Glutamatergic neuron (in vitro differentiated cells): ENCODE measurements at places on chromosomes 13 and 19. TPM values are rescaled to one million over a fixed set of nuclear protein-coding genes. Genes with fewer than 3 reads are reported as not detected.
A peak's percentile ranks its signal among the peaks of the same experiment; 100 is the strongest.

DNA sequence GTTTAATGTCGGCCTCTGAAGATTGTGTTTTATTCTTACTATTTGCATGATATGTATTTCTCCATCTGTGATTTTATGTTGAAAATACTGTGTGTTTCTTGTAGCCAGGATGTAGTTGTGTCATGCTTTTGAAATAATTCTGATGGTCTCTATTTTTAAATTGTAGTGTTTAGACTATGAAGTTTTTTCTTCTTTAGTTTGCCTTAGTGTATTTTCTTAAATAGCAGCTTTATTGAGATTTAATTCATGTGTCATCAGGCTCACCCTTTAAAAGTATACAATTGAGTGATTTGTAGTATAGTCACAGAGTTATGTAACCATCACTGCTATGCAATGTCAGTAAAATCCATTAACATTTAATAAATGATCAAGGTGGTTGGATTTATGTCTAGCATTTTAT lies 74.5 kb downstream of the PCCA start:
- no peaks in the 10 kb centered on the region for H3K36me3 ChIP-seq
- H3K4me1 ChIP-seq = peaks cover 8% of the 10 kb centered on the region
- H3K4me3 ChIP-seq = no peak overlapping the region
- peaks cover 5% of the 10 kb centered on the region for H3K27me3 ChIP-seq

- no peaks in the 10 kb centered on the region for H3K4me1 ChIP-seq
- no peak overlapping the region for H3K27ac ChIP-seq
- no peaks in the 10 kb centered on the region for H3K36me3 ChIP-seq
- no peak for DNase-seq
- H3K27me3 ChIP-seq = peaks cover under 1% of the 10 kb centered on the region
Observed at GRCh38 chr19:18093439-18094161, 4.0 kb upstream of the MAST3 start.

DNA sequence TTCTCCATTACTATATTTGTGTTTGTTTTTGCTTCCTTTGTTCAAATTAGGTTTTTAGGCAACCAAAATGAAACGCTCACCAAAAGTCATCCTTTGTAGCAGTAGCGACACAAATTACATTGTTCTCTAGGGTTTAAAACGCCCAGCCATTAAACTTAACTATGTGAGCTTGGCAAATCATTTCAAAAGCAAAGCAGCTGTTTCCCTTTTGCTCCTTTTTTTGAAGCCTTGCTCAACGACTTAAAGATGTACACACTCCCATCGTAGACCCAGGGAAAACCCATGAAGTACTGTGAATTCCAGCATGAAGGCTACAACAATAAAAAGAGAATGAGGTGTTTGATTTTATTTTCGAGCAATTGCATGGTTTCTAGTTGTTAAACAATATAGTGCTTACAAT lies 106.7 kb downstream of the RAP2A start:
- DNase-seq = no peak
- no peak overlapping the region for H3K27ac ChIP-seq
- no peaks in the 10 kb centered on the region for H3K4me1 ChIP-seq
- H3K27me3 ChIP-seq = no peaks in the 10 kb centered on the region

- no peak overlapping the region for H3K27ac ChIP-seq
- H3K4me1 ChIP-seq = no peaks in the 10 kb centered on the region
- H3K4me3 ChIP-seq = no peak overlapping the region
- no peaks in the 10 kb centered on the region for H3K27me3 ChIP-seq
- no peak for DNase-seq
Observed at GRCh38 chr13:46717856-46718255, 79.1 kb downstream of the ESD start.

DNA sequence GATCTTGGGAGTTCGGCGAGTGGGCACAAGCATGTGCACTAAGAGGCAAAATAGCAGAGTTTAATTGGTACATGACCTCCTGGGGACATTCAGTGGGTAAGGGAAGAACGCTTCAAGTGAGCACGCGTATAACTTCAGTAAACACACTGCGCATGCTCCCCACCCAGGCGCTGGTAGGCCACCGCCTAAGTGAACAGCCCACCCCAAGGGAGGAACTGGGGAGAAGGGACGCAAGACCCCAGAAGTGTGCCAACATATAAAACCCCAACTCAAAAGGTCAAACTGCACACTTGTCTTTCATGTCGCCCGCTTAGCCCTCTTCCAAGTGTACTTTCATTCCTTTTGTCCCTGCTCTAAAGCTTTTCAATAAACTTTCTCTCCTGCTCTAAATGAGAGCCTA lies 10.5 kb upstream of the NTN5 start:
- no peak for DNase-seq
- H3K4me3 ChIP-seq = no peak overlapping the region
- H3K4me1 ChIP-seq = no peaks in the 10 kb centered on the region
- H3K27me3 ChIP-seq = peaks cover 3% of the 10 kb centered on the region
- no peak overlapping the region for H3K27ac ChIP-seq

DNA sequence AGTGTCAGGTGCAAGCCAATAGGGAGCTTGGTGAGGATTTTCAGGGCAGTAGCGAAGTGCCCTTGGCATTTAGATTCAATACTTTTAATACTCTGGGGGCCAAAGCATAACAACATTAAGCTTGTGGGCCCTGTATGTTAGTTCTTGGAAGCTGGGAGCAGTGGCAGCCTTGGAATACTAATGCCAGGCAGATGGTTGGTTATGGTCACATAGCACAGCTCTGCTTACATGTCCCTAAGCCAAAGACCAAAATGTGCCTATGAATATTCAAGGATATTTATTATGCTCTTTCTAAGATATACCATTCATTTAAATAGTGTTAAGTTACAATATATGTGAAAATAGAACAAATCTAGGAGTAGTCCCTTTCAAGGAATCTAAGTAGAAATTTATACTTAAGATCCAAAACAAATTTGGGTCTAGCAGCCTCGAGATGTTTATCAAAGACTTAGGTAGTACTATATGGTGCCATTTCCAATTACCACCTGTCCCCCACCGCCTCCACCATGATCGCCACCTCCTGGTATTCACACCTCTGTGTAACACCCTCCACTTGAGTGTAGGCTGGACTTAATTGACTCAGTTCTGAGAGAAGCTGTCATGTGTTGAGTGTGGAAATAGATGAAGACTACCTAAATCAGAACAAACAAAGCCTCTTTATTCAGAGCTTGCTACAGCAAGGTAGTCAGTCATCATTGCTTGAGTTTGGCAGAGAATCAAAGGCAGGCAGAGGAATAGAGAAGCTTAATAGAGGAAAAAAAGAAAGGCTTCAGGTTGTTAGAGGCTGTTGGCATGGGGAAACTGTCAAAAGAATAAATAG lies 261.0 kb downstream of the GPC5 start:
- no peaks in the 10 kb centered on the region for H3K4me1 ChIP-seq
- no peak for DNase-seq
- no peaks in the 10 kb centered on the region for H3K27me3 ChIP-seq
- H3K36me3 ChIP-seq = no peaks in the 10 kb centered on the region

DNA sequence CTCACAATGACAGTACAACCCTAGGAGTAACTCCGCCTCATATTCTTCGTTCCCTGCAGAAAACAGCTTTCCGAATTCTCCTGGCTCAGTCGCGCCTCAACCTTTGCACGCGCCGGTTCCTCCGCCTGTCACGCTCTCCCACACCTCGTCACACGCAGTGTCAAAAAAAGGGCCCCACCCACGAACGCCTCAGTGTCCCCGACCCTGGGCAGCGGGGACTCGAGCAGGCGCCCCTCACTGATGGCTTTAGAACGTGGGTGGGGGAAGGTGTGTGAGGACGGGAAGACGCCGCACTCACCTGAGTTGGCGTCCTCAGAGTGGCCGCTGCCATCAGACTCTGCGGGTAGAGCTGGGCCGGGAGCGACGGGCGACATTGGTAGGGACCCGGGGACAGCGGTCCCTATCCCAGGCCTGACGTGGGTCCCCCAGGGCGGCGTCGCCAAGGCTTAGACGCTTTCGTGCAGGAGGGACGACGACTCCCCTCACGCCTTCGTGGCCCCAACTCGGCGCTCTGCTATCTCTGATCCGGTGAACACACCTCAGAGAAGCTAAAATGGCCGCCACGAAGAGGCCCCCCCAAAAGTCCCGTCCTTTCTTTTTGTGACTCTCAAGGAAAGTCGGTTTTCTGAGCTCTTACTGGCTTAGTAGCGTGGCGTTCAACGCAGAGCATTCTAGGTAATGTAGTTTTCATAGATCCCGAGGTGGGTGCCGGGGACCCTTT lies at the start of gene ZNF154:
ZNF154 (minus strand) TSS at position 564 of the 721 bp plus-strand sequence; CDS start at position 331, 233 bp downstream.
- H3K4me3 ChIP-seq = peak within 1 kb of the TSS; percentile 100
- H3K4me1 ChIP-seq = peaks cover 24% of the 10 kb centered on the region
- H3K36me3 ChIP-seq = peaks cover 26% of the 10 kb centered on the region
- H3K27ac ChIP-seq = peak within 1 kb of the TSS; percentile 95

DNA sequence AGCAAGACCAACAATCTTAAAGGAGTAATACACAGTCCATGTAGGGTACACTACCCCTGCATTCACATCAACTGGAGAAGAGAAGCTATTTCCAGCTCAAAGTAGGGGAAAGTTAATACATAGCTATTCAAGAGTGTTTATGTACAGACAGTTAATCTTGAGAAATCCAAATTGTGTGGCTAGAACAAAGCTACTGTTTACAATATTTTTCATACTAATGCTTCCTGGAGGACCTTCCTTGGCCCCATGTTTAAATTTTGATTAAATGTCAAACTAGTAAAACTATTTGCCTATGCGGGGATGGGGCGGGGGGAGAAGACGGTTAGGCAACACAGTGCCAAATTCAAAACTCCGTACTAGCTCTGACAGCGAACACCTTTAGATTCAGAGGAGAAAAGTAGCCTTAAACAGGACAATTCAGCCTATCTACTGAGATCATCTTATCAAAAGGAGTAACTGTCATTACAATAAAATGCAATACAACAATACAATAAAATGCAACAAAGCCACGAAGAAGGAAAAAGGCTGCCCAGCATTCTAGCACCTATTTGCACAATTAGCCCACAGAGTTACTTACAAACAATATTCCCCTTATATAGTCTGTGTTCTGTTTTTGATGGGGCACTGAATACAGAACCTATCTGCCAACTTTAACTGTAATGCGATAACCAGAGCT lies 29.1 kb downstream of the BRD4 start:
- peak overlapping the region; percentile 50 for H3K27ac ChIP-seq
- H3K36me3 ChIP-seq = peaks cover 10% of the 10 kb centered on the region
- H3K27me3 ChIP-seq = peaks cover 4% of the 10 kb centered on the region
- peaks cover 30% of the 10 kb centered on the region for H3K4me1 ChIP-seq
- DNase-seq = no peak

- DNase-seq = no peak
- H3K27me3 ChIP-seq = peaks cover 4% of the 10 kb centered on the region
- H3K4me3 ChIP-seq = no peak overlapping the region
- peaks cover 2% of the 10 kb centered on the region for H3K4me1 ChIP-seq
- H3K27ac ChIP-seq = no peak overlapping the region
Observed at GRCh38 chr13:20149762-20150161, 11.1 kb downstream of the GJA3 start.

DNA sequence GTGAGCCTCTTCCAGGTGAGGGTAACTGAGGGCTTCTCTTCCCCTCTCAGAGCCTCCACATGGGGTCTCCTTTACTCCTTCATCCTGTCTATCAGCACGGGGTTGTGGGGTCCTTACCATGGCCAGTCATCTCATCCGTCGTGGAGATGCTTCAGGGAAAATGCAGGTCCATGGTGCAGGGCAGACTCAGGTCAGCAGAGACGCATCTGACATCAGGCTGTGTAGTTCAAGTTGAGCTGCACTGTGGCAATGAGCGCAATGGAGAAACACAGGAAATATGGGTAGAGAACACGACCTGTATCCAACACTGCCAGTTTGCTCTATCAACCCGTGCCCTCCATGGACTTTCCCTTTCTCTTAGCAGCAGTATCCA lies 13.9 kb downstream of the LILRA5 start:
- no peak for DNase-seq
- peaks cover 3% of the 10 kb centered on the region for H3K27me3 ChIP-seq
- H3K4me3 ChIP-seq = no peak overlapping the region
- peaks cover 6% of the 10 kb centered on the region for H3K36me3 ChIP-seq
- no peaks in the 10 kb centered on the region for H3K4me1 ChIP-seq
- no peak overlapping the region for H3K27ac ChIP-seq

- H3K4me1 ChIP-seq = peaks cover 4% of the 10 kb centered on the region
- DNase-seq = no peak
- H3K27ac ChIP-seq = no peak overlapping the region
- no peak overlapping the region for H3K4me3 ChIP-seq
Observed at GRCh38 chr13:48311223-48311622, 7.7 kb downstream of the RB1 start.

GRCh38 chr19:50899569-50899968 lies 11.6 kb downstream of the KLK4 start:
- peaks cover 5% of the 10 kb centered on the region for H3K27me3 ChIP-seq
- no peaks in the 10 kb centered on the region for H3K36me3 ChIP-seq
- H3K27ac ChIP-seq = no peak overlapping the region
- H3K4me3 ChIP-seq = no peak overlapping the region
- no peak for DNase-seq
- no peaks in the 10 kb centered on the region for H3K4me1 ChIP-seq

DNA sequence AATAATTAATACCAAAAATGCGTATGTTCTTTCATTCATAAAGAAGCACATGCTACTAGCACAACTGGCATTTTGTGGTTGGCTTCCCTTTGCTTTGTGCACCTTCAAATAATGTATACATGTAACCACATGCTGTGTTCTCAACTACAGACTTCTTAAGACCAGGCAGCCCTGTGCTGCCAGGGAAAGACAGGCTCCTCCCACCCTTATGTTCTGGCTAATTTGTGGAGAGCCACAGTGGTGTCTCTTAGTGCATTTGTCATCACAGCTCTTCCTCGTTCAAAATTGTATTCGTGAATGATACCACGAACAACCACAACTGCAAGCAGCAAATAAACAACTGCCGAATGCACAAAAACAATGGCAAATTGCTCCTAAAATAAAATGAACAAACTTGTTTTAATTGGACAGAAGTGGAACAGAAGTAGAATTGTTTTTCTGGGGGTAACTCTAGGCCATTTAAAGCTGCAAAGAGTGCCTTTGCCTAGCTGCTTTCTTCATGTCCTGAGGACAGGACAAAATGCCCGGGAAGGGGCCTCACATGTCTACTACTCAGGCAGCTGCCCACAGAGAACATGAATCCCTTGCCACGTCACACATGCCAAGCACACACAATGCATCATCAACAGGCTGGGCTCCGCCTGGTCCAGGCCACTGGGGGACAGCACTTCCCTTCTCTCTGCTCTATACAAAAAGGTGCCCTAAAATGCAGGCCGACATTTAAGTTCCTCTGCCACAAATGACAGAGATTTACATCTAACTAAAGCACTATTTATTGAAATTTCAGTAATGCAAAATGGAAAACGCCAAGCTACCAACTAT lies 21.7 kb downstream of the IRS2 start:
- peak overlapping the region; percentile 53 for H3K4me3 ChIP-seq
- H3K36me3 ChIP-seq = no peaks in the 10 kb centered on the region
- DNase-seq = peak; percentile 27
- H3K4me1 ChIP-seq = peaks cover 48% of the 10 kb centered on the region
- H3K27ac ChIP-seq = peak overlapping the region; percentile 64

DNA sequence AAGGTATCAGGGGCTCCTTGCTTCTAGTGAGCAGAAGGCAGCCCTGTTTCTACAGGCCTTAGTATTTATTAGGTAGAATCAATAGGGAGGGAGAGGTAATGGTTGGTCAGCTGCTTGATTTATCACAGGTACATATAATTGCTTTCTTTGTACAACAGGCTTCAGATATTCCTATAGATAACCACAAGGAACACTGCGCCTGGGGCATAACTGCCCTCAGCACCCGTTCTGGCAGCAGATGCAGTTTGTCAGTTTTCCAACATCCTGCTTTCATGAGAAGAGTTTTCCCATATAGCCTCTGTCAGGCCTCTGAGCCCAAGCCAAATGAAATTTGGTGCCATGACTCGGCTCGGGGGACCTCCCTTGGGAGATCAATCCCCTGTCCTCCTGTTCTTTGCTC lies 12.4 kb upstream of the ZNF486 start:
- H3K4me1 ChIP-seq = peaks cover 24% of the 10 kb centered on the region
- H3K4me3 ChIP-seq = peak overlapping the region; percentile 20
- peaks cover 16% of the 10 kb centered on the region for H3K27me3 ChIP-seq
- no peak for DNase-seq
- peak overlapping the region; percentile 75 for H3K27ac ChIP-seq
- H3K36me3 ChIP-seq = peaks cover 15% of the 10 kb centered on the region

The ZNF738 gene
- 80.3 TPM for total RNA-seq

The ZSCAN18 gene
- 66.7 TPM for total RNA-seq

The MED16 gene
- total RNA-seq = 65.0 TPM
